ENCODE measurements at places on chromosomes 12 and 14.

- no peak for DNase-seq
Observed at GRCh38 chr14:103110681-103111231, 12.5 kb upstream of the TNFAIP2 start.

GRCh38 chr12:1527789-1528188, 66.6 kb downstream of the FBXL14 start:
- no peak for DNase-seq

DNA sequence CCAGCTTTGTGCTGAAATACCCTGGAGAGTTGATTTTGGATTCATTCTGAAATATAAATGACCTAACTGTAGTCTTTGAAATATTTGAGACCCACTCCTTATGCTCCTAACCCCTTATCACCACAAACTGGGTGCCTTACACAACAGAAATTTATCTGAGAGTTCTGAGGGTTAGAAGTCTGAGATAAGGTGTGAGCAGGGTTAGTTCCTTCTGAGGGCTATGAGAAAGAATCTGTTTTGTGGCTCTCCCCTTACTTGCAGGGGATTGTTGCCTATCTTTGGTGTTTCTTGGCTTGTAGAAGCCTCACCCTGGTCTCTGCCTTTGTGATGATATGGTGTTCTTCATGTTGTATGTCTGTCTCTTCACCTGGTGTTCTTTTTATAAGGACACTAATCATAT, 91.7 kb downstream of the DERA start:
- DNase-seq: no peak

DNA sequence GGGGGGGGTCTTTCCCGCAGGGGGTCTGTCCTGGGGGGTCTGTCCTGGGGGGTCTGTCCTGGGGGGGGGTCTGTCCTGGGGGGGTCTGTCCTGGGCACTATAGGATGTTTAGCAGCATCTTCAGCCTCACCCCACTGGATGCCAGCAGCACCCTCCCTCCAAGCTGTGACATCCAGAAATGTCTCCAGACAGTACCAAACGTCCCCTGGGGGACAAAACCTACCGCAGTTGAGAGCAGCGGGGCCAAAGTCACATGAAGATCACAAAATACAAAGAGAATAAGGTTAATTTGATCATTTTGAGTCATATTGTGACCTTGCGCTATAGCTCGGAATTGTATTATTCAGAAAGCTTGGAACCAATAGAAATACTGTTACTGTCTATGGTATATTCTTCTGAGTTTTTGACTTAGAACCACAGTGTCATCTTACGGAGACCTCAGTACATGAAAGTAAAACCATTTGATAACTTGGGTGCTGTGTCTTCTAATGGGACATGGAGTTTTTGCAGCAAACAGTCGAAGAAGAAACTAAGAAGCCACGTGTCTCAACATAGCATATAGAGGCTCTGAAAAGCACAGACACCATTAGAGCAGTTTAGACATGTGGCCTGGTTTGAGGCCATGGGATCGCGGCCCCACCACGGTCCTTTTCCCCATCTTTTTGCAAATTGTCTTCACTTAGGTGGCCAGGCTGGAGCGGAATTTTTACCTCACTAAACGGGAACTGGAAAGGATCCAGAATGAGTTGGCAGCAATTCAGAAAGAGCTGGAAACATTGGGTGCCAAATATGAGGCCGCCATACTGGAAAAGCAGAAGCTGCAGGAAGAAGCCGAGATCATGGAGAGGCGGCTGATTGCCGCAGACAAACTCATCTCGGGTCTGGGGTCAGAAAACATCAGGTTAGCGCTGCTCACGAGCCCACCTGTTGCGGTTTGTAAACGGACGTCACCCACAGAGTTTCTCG, 59.9 kb downstream of the CCDC92 start:
- DNase-seq: no peak

- DNase-seq: no peak
Observed at GRCh38 chr12:29731591-29731990, 52.2 kb downstream of the TMTC1 start.

Measured in CD4-positive, alpha-beta memory T cell (primary cell).